ENCODE measurements at places on chromosomes 3 and 15. TPM values are rescaled to one million over a fixed set of nuclear protein-coding genes. Genes with fewer than 3 reads are reported as not detected.
A peak's percentile ranks its signal among the peaks of the same experiment; 100 is the strongest.

Gene ECE2
- total RNA-seq, result not detected

Gene ACOX2
- 1.4 TPM for total RNA-seq

Gene DNAH12
- total RNA-seq, result 0.92 TPM

Gene SAXO2
- 1.9 TPM for total RNA-seq

Gene ROBO1
- 33.9 TPM for total RNA-seq

Gene GOLGA6L4
- total RNA-seq, result 2.0 TPM

Gene PRSS50
- total RNA-seq, result not detected

Gene UBE2E1
- 74.3 TPM for total RNA-seq

Gene LIPC
- total RNA-seq, result 0.49 TPM

Gene AADAC
- total RNA-seq, result not detected

Gene C3orf49
- not detected for total RNA-seq

DNA sequence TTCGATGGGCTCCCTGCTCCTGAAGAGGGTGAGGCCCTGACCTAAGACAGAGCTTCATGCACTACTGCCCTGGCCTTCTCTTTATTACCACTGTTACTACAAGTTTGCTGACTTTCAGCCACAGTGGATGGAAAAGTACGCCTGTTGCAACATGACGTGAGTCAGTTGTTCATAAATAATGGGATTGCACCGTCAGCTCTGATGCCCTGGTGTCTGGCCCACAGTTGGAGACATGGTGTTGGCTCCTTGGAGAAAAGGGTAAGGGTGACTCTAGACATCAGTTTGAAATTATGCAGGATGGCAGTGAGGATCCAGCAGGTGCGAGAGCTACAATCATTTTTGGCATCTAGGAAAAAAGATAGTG is 5.5 kb downstream of the PAQR5 start:
- H3K27me3 ChIP-seq, result peaks cover 23% of the 10 kb centered on the region
- peaks cover 31% of the 10 kb centered on the region for H3K4me1 ChIP-seq
- no peak overlapping the region for H3K27ac ChIP-seq
- H3K4me3 ChIP-seq, result no peak overlapping the region
- DNase-seq, result no peak

- peaks cover 5% of the 10 kb centered on the region for H3K36me3 ChIP-seq
- H3K27me3 ChIP-seq, result peaks cover 87% of the 10 kb centered on the region
- no peak within 1 kb of the TSS for H3K27ac ChIP-seq
- H3K4me3 ChIP-seq, result peak within 1 kb of the TSS; percentile 80
- peaks cover 8% of the 10 kb centered on the region for H3K4me1 ChIP-seq
Measured at GRCh38 chr15:64911311-64912186, at the start of gene ANKDD1A. Gene ANKDD1A (plus strand): TSS chr15:64911902. CDS start chr15:64911931, 29 bp downstream.

GRCh38 chr3:185103359-185104127 is 49.3 kb downstream of the C3orf70 start:
- H3K36me3 ChIP-seq, result no peaks in the 10 kb centered on the region
- H3K4me3 ChIP-seq, result no peak overlapping the region

GRCh38 chr15:98395974-98396610 is 252.2 kb upstream of the IGF1R start:
- DNase-seq, result no peak
- no peak overlapping the region for H3K4me3 ChIP-seq
- H3K36me3 ChIP-seq, result no peaks in the 10 kb centered on the region
- H3K27ac ChIP-seq, result no peak overlapping the region
- peaks cover 50% of the 10 kb centered on the region for H3K27me3 ChIP-seq

DNA sequence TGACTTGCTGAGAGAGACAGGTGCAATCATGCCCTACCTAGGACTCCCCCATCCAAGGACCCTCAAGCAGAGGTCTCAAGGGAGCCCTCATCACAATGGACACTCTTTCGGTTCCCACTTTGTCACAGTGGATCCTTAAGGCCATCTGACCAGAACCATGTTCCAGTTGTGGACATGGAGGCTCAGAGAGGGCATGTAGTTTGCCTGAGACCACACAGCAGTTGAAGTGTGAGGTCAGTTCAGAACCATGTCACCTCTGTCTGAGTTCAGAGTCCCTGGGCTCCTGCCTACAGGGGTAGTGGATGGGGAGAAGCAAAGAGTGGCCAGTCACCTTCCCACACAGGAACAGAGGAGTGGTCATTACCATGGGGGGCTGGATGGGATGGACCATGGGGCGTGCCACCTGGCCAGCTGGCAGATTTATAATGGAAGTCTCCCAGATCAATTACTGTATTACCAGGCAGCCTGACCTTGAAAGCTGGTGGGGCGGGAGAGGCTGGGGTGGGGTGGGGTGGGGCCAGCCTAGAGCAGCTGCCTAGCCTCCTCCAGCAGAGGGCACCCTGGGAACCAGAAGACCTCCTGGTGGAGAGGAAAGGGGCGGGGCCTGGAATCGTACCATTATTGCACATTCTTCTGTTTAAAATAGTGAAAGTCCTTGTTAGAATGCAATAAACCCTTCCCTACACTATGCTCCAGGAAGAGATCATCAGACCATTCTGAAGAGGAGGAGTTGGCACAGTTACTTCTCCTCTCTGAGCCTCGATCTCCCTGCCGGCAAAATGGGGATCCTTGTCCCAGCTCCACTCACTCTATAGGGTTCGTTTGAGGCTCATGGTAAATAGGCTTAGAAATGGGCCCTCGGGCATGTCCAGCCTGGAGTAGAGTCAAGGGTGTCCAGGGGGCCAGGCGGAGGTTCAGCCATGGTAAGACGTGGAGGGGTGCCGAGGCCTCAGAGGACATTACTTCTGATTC is 26.9 kb upstream of the LINGO1 start:
- peaks cover 75% of the 10 kb centered on the region for H3K27me3 ChIP-seq
- H3K27ac ChIP-seq, result no peak overlapping the region
- no peaks in the 10 kb centered on the region for H3K4me1 ChIP-seq
- peak; percentile 84 for DNase-seq
- H3K4me3 ChIP-seq, result no peak overlapping the region
- H3K36me3 ChIP-seq, result no peaks in the 10 kb centered on the region

GRCh38 chr3:147129665-147130064 is 276.7 kb downstream of the ZIC4 start:
- H3K36me3 ChIP-seq, result no peaks in the 10 kb centered on the region
- H3K27me3 ChIP-seq, result no peaks in the 10 kb centered on the region

GRCh38 chr3:151879679-151880415 is 6.4 kb downstream of the SUCNR1 start:
- H3K36me3 ChIP-seq, result no peaks in the 10 kb centered on the region
- no peak overlapping the region for H3K27ac ChIP-seq
- H3K4me3 ChIP-seq, result no peak overlapping the region
- H3K27me3 ChIP-seq, result no peaks in the 10 kb centered on the region
- H3K4me1 ChIP-seq, result peaks cover 22% of the 10 kb centered on the region
- DNase-seq, result no peak

GRCh38 chr3:13146643-13147143 is 73.5 kb upstream of the IQSEC1 start:
- no peak overlapping the region for H3K27ac ChIP-seq
- H3K36me3 ChIP-seq, result no peaks in the 10 kb centered on the region
- no peak for DNase-seq

DNA sequence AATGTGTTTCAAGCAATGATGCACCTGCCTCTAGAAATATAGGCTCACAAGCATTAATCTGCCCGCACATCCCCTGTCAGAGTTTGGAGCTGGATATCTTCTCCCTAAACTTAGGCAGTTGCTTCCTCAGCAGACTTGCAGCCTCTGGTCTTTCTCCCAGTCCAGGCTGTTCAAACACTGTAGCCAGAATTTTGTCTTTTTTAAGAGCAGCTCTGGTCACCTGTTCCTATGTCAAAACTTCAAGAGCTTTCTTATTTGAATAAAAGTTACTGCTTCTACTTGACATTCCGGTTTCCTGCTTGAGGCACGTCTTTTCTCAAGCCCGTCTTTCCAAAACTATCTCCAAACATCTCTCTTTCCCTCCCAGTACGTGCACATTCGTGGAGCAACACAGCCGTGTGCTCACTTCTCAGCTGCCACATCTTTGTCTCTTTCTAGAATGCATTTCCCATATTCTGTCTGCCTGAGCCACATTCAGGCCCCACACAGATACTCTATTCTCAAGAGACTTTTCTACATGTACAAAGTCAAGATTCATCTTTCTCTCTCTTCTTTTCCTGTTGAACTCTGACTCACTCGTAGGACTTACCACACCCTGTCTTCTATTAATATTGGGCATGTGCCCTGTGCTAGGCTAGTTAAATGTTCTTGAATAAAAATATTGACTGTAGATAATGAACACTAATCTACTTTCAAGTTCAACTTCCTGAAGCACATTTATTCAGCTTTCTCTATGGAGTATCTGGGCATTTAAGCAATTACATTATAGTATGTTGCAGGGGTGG is 307.7 kb upstream of the SOX2 start:
- peak; percentile 6 for DNase-seq
- no peaks in the 10 kb centered on the region for H3K36me3 ChIP-seq
- H3K4me1 ChIP-seq, result peaks cover 18% of the 10 kb centered on the region
- no peak overlapping the region for H3K27ac ChIP-seq
- H3K27me3 ChIP-seq, result no peaks in the 10 kb centered on the region

DNA sequence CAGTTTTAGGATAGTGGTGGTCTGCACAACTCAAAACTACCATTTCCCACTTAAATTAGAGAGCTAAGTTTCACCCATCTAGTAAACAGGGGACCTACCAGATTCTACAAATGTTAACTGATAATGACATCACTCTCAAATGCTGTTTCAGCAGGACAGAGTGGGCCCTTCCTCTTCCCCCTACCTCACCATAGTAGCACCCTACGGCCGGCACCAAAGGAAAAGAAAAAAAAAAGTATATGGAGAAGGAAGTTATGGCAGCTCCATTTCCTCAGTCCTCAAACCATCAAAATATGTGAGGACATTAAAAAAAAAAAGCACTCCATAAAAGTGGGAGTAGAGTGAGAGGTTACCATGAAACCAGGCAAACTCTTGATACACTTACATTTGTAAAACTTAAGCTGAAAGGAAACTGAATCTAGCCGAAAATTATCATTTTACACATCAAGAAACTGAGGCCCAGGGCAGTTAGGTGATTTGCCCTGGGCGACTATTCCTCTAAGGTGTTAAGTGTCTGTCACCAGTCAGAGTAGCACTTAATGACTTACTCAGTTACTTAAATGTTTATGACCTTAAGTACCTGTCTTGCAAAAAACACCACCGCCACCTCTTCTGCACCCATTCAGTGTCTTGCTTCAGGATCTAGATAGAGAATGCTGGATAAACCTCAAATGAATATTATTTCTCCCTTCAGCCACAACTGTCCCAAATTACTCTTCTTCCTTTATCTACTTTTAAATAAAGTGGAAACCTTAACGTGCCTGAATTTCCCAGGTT is 2.7 kb downstream of the MSL2 start:
- H3K4me1 ChIP-seq, result peaks cover 37% of the 10 kb centered on the region
- DNase-seq, result no peak
- no peaks in the 10 kb centered on the region for H3K27me3 ChIP-seq
- peak overlapping the region; percentile 78 for H3K4me3 ChIP-seq
- H3K27ac ChIP-seq, result peak overlapping the region; percentile 91

DNA sequence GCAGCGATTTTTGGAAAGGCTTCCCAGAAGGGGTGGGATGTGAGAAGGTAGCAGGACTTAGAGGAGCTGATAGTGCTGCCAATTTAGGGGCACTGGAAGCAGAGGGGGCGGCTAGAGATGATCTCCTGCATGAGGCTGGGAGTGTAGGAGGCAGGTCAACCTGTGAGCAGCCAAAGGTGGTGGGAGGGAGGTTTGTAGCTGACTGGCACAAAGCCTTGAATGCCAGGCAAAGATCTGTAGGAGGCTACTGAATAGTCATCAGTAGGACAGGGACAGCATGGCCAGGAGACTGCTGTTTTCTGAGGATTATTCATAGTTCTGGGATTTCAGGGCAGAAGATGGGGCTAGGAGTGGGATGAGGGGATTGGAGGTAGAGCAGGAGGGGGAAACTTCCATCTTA is 2.2 kb downstream of the SCAMP5 start:
- H3K4me3 ChIP-seq, result no peak overlapping the region
- peaks cover 60% of the 10 kb centered on the region for H3K27me3 ChIP-seq
- DNase-seq, result no peak
- peaks cover 18% of the 10 kb centered on the region for H3K4me1 ChIP-seq
- peaks cover 8% of the 10 kb centered on the region for H3K36me3 ChIP-seq

DNA sequence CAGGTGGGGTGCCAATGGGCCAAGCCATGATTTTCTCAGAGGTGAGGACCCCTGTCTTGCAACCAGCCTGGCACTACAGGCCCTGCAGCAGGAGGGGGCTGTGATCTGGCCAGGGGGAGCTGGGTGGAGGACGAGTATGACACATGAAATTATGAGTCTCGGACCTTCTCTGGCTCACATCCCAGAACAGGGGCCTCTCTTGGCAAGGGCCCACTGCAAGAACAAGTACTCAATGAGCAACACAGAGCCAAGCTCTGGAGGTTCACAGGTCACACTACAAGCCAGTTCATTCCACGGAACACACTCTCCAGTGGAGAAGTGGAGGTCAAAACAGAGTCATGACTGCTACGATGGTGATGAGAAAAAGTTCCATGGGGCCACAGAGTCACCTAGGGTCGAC is 28.3 kb downstream of the CCDC32 start:
- no peak overlapping the region for H3K27ac ChIP-seq
- H3K27me3 ChIP-seq, result no peaks in the 10 kb centered on the region
- H3K36me3 ChIP-seq, result no peaks in the 10 kb centered on the region
